ENCODE measurements at places on chromosomes 6 and 20. TPM values are rescaled to one million over a fixed set of nuclear protein-coding genes. Genes with fewer than 3 reads are reported as not detected.

Gene HBS1L
- total RNA-seq, result 93.4 TPM

Gene MICA
- 0.42 TPM for total RNA-seq

Gene GNAS-AS1
- 11.7 TPM for total RNA-seq

Gene TINAG
- total RNA-seq, result not detected

Gene HDAC2
- total RNA-seq, result 389 TPM

Gene BCAS4
- 5.5 TPM for total RNA-seq

Gene PAX1
- total RNA-seq, result not detected

Gene TNF
- not detected for total RNA-seq

Gene LTA
- total RNA-seq, result not detected

Gene FRS3
- 17.8 TPM for total RNA-seq

Gene GATA5
- total RNA-seq, result 1.3 TPM

Gene RAET1E
- not detected for total RNA-seq

Gene SEL1L2
- total RNA-seq, result not detected

Gene SOX18
- 0.66 TPM for total RNA-seq

Gene GRIK2
- 95.5 TPM for total RNA-seq

Data from glutamatergic neuron (in vitro differentiated cells).